ENCODE measurements at places on chromosomes 16 and 17. TPM values are rescaled to one million over a fixed set of nuclear protein-coding genes. Genes with fewer than 3 reads are reported as not detected.
A peak's percentile ranks its signal among the peaks of the same experiment; 100 is the strongest.

The GSG1L gene
- not detected for total RNA-seq

The PDE6G gene
- 13.3 TPM for total RNA-seq

The MMP25 gene
- 62.6 TPM for total RNA-seq

The KAT8 gene
- total RNA-seq = 85.2 TPM

The KRT24 gene
- total RNA-seq = not detected

The TMEM238L gene
- total RNA-seq = not detected

- no peak overlapping the region for H3K27ac ChIP-seq
- H3K27me3 ChIP-seq = no peaks in the 10 kb centered on the region
- no peaks in the 10 kb centered on the region for H3K36me3 ChIP-seq
- H3K4me3 ChIP-seq = no peak overlapping the region
Observed at GRCh38 chr16:1550069-1550468, 16.6 kb downstream of the TMEM204 start.

- no peak overlapping the region for H3K4me3 ChIP-seq
- H3K4me1 ChIP-seq = peaks cover 35% of the 10 kb centered on the region
- H3K36me3 ChIP-seq = peaks cover 1% of the 10 kb centered on the region
- no peak for DNase-seq
Observed at GRCh38 chr16:17222871-17223401, 247.8 kb downstream of the XYLT1 start.

GRCh38 chr16:19147126-19147525 lies 20.9 kb upstream of the SYT17 start:
- no peaks in the 10 kb centered on the region for H3K36me3 ChIP-seq
- no peaks in the 10 kb centered on the region for H3K27me3 ChIP-seq
- H3K27ac ChIP-seq = no peak overlapping the region
- no peak for DNase-seq

GRCh38 chr17:77058016-77058415 lies 82.8 kb upstream of the SEC14L1 start:
- H3K36me3 ChIP-seq = no peaks in the 10 kb centered on the region
- H3K27ac ChIP-seq = no peak overlapping the region
- no peak for DNase-seq
- H3K4me1 ChIP-seq = no peaks in the 10 kb centered on the region

- no peaks in the 10 kb centered on the region for H3K36me3 ChIP-seq
- no peaks in the 10 kb centered on the region for H3K27me3 ChIP-seq
- H3K27ac ChIP-seq = peak overlapping the region; percentile 97
- DNase-seq = peak; percentile 90
- peak overlapping the region; percentile 49 for H3K4me3 ChIP-seq
Observed at GRCh38 chr17:27244491-27245223, 49.3 kb upstream of the WSB1 start.

GRCh38 chr17:41325611-41326010 lies 10.1 kb upstream of the KRTAP17-1 start:
- H3K36me3 ChIP-seq = no peaks in the 10 kb centered on the region
- no peak for DNase-seq
- peaks cover 6% of the 10 kb centered on the region for H3K4me1 ChIP-seq
- no peak overlapping the region for H3K4me3 ChIP-seq
- H3K27me3 ChIP-seq = no peaks in the 10 kb centered on the region

- no peaks in the 10 kb centered on the region for H3K36me3 ChIP-seq
- DNase-seq = no peak
- peaks cover 12% of the 10 kb centered on the region for H3K4me1 ChIP-seq
- no peaks in the 10 kb centered on the region for H3K27me3 ChIP-seq
Observed at GRCh38 chr17:50191359-50192143, 9.9 kb downstream of the COL1A1 start.

DNA sequence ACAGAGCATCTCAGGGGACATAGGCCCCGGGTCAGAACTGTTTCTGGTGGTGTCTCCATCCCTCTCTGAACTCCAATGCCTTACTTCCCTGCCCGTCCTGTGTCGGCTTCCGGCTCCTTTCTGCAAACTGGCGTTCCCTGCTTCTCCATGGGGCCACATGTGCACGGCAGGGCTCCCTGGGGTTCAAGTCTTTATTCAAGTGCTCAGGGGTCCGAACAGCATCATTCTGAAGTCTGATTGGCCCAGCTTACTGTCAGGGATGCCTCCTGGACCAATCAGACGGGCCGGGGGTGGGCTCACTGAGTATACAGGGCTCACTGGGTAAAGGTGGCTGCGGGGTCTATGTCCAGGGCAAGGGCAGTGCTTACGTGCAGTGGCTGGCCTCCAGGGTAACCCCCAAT lies 17.1 kb downstream of the C16orf82 start:
- no peak overlapping the region for H3K27ac ChIP-seq
- no peaks in the 10 kb centered on the region for H3K4me1 ChIP-seq
- H3K27me3 ChIP-seq = peaks cover 38% of the 10 kb centered on the region
- H3K36me3 ChIP-seq = no peaks in the 10 kb centered on the region

GRCh38 chr16:64312980-64313379 lies 808.9 kb downstream of the CDH11 start:
- no peak overlapping the region for H3K27ac ChIP-seq
- no peak for DNase-seq
- H3K36me3 ChIP-seq = no peaks in the 10 kb centered on the region
- no peaks in the 10 kb centered on the region for H3K4me1 ChIP-seq

DNA sequence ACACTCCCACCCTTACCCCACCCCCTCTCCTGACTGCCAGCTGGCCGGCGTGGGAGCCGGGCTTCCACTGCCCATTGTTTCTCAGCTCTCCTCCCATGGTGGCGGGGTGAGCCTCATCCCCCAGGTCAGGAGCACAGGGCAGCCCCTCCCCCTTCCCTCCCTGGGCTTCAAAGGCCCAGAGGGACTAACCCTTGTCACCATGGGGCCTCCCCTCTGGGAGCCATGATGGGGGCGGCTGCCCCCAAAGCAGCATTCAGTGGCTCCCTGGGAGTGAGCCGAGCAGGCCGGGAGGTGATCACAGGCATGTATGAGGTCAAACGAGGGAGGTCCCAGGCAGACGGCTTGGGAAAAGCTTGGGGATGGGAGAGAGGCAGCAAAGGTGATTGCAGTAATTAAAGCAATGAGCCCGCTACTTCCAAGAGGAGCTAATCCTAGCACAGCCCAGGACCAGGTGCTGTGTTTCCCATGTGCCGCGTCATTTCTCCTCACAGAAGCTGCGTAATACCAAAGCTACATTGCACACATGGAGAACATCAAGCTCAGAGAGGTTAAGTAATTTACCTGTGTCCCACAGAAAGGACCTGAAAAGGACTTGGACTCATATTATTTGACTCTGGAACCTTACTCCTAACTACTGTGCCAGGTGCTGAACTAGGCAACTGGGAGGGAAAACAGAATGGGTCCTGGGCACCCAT lies 24.5 kb downstream of the CDK5RAP3 start:
- H3K4me1 ChIP-seq = no peaks in the 10 kb centered on the region
- DNase-seq = no peak
- H3K27ac ChIP-seq = no peak overlapping the region
- no peak overlapping the region for H3K4me3 ChIP-seq
- H3K36me3 ChIP-seq = no peaks in the 10 kb centered on the region
